GM18507 (cell line): ENCODE measurements at places on chromosomes 12 and 14.
A peak's percentile ranks its signal among the peaks of the same experiment; 100 is the strongest.

- DNase-seq, result no peak
Measured at GRCh38 chr12:92064422-92064821, 81.2 kb downstream of the BTG1 start.

- DNase-seq, result no peak
Measured at GRCh38 chr12:26749781-26750180, 83.2 kb downstream of the ITPR2 start.

GRCh38 chr12:132171293-132171967 lies 27.2 kb downstream of the NOC4L start:
- no peak for DNase-seq

- DNase-seq, result no peak
Measured at GRCh38 chr12:17361224-17361623, 728.8 kb downstream of the RERGL start.

DNA sequence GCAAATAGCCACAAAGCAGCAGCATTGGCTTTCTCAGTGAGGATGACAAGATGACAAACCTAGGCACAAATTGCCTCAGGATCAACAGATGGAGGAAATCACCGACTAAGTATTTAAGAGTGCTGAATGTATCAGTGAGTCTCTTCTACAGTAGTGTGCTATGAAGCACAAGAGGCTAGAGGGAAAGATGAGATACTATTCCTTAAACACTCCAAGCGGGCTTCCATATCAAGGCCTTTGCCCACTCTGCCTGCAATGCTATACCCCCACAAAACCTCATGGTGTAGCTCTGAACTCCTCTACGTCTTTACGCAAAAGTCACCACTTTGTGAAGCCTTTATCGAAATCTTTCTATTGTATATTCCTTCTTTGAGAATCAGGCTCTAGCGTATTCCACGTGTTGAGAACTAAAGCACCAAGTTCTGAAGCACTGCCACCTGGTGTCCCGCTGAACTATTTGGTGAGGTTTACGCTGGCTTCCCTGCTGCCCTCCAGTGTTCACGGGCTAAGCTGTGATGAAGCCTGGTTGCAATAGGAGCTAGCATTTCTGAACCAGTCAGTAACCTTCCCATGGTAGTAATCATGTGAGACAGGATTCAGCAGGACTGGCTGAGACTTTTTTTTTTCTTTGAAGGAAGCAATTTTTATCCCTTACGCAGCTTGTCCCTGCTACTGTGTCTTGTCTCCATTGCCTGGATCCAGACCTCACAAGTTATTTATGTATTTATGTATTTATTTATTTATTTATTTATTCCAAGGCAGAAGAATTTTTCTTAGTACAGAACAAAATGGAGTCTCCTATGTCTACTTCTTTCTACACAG lies 426.5 kb upstream of the OR4E1 start:
- no peak for DNase-seq

- DNase-seq, result no peak
Measured at GRCh38 chr14:41623736-41624135, 17.1 kb downstream of the LRFN5 start.

DNA sequence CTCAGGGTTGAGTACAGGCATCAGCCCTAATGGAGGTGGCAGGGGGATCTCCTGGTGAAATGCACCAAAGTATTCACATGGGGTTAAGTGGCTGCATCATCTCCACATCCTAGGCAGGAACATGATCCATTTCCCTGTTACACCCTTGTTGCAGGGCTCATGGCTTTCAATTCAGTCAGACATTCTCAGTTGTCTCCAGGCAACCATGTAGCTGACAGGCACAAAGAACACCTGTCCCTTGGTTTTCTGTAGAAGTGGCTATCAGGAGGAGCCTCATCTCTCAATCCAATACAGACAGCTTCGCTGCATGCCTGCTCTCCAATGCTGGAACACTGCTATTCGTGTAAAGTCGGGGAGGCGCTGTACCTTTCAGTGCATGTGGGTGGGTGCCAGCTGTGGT lies 299.0 kb upstream of the FOXG1 start:
- no peak for DNase-seq

GRCh38 chr14:65639216-65639615 lies 226.7 kb downstream of the FUT8 start:
- DNase-seq, result no peak

DNA sequence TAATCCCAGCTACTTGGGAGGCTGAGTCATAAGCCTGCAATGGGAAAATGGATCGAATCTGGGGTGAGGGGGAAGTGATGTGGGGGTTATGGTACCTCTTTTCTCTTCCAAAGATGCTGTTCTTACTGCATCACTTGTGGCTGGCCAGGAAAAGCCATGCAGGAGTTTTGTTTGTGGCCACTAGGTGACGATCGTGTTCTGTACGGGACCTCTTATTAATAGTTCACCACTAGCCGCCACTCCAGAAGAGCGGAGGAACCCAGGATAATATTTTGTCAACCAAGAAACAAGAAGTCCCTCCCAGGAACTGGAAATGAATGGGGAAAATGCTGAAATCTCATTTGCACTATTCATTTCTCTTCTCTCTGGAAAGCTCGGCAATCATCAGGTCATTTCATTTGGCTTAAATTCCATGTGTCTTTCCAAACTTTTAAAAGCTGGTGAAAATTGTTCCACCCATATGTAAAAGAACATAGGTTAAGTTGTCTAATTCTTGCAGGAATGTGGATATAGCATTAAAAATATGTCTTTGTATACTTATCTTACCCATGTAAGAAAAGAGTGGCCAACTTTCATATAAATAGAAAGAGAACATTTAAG lies 8.9 kb downstream of the GPR65 start:
- peak; percentile 20 for DNase-seq

GRCh38 chr14:29278301-29279263 lies 512.0 kb downstream of the FOXG1 start:
- no peak for DNase-seq

DNA sequence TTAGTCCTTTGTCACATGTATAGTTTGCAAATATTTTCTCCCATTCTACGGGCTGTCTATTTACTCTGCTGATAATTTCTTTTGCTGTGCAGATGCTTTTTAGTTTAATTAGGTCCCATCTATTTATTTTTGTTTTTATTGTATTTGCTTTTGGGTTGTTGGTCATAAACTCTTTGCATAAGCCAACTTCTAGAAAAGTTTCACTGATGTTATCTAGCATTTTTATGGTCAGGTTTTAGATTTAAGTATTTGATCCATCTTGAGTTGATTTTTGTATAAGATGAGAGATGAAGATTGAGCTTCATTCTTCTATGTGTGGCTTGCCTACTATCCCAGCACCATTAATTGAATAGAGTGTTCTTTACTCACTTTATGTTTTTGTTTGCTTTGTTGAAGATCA lies 1008.4 kb upstream of the ATXN7L3B start:
- DNase-seq, result no peak

- DNase-seq, result no peak
Measured at GRCh38 chr12:4978737-4979136, 64.9 kb upstream of the KCNA5 start.

GRCh38 chr12:57764662-57765002 lies 2.2 kb downstream of the CYP27B1 start:
- DNase-seq, result no peak

DNA sequence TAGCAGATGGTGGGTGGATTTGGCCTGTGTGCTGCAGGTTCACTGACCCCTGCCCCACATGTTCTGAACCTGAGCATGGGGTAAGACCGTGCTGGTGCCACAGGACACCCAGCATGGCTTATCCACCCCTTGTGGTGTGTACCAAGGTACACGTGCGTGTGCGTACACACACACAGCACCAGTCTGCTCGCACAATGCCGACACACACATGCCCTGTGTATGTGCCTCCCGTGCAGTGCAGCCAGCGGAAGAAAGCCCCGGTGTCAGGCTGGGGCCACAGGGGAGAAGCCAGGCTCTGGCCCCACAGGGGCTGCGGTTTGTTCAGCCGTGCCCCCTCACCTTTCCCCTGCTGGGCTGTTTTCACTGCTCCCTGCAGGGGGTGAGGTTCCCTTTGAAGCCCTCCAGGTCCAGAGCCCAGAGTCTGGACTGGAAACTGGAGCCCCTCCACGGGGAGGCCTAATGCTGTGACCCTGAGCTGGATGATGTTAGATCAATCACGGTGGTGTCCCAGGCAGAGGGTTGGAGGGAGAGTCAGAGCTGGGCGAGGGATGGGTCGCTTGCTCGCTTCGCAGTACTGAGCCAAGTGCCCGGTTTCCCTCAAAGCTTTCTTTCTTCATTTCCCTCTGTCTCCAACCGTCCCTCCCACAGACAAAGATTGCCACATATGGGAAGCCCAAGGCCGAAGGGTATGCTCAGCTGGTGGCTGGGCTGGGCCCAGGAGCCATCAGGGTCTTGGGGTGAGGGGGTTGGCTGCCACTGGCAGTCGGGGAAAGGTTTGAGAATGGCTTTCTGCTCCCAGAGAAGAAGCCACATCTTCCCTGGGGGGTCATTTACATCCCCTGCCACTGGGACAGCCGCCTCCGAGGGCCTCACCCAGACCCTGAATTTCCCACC lies 6.2 kb downstream of the DTX1 start:
- DNase-seq, result no peak

DNA sequence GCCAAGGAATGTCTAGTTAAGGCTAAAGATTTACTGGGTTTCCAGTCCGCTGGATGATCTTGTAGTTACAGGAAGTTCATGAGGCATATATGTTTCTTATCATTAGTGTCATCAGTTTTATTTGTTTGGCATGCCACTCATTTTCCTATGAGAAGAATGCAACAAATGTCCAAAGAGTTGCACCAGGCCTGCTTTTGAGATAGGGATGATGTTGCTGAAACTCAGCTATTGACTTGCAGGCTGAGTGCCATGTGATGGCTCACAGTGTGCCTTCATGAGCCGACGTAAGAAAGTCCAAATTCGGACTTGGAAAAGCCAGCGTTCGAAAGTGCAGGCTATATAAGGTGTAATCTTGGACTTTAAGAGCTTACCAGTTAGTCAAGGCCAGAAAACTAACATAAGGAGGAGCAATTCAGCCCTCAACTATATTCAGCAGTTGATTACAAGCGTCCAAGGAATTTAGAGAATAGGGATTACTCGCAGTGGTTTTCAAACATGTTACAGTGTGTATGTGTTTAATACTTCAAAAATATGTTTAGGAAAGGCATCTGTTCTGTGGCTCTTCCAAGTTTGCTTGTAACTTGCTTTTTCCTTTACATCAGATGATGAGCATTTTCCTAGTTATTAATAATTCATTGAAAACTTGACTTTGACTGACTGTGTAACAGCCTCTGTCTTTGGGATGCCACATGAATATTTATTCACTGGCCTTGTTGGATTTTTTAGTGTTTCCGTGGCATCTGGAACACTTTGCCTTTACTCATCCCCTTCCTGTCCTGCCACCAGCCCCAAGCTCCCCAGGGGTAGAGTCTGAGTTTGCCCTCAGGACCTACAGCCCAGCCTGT lies 101.3 kb downstream of the LGMN start:
- no peak for DNase-seq

GRCh38 chr14:59210621-59211020 lies 22.2 kb downstream of the DAAM1 start:
- DNase-seq, result no peak

- DNase-seq, result no peak
Measured at GRCh38 chr12:110279566-110280375, 1.3 kb upstream of the ATP2A2 start.

GRCh38 chr12:107847430-107847829 lies 72.9 kb downstream of the ASCL4 start:
- no peak for DNase-seq

DNA sequence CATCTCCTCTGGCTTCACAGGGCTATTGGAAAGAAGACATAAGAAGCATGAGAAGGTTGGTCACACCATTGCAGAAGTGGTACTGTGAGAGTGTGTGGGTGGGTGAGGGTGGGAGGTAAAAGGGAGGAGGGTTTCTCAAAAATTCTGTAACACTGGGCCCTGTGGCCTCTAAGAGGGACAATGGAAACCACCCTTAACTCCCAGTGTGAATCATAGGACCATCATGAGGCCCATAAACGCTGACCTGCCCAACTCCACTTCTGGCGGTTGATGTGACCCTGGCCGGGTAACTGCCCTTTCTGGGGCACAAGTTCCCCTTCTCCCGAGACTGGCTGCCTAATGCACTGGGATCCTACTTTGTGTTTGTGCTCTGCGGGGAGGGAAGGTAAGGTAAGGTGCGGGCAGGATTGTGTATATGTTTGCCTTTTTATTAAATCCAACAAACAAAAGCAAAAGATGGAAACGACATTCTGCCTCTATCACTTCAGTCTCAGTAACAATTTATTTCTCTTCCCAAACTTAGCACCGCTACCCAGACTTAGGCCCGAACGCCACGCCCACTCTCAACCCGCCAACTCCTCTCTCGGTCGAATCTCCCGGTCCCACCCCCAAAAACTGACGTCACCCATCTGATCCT lies 551 bp downstream of the METTL1 start:
- peak; percentile 71 for DNase-seq

DNA sequence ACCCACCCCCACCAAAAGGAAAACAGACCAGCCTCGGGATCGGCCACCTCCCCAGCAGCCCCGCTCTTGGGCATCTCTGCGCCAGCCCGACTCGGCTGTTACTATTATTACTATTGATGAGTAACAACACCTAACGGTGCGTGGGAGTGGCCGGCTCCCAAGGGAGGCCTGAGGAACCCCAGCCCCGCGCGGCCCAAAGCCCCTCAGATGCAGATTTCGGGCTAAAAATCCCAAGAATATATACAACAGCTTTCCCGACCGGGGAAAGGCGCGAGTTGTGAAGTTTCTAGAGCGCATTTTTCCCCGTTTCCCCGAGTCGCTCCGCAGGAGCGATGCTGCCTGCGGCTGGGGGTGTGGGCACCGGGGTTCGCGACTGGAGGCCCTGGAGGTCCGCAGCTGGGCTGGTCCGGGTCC lies 565 bp downstream of the NT5DC3 start:
- peak; percentile 15 for DNase-seq

GRCh38 chr14:28746247-28746646 lies 20.3 kb upstream of the FOXG1 start:
- no peak for DNase-seq

GRCh38 chr14:89276424-89276975 lies 140.5 kb downstream of the FOXN3 start:
- peak; percentile 43 for DNase-seq

DNA sequence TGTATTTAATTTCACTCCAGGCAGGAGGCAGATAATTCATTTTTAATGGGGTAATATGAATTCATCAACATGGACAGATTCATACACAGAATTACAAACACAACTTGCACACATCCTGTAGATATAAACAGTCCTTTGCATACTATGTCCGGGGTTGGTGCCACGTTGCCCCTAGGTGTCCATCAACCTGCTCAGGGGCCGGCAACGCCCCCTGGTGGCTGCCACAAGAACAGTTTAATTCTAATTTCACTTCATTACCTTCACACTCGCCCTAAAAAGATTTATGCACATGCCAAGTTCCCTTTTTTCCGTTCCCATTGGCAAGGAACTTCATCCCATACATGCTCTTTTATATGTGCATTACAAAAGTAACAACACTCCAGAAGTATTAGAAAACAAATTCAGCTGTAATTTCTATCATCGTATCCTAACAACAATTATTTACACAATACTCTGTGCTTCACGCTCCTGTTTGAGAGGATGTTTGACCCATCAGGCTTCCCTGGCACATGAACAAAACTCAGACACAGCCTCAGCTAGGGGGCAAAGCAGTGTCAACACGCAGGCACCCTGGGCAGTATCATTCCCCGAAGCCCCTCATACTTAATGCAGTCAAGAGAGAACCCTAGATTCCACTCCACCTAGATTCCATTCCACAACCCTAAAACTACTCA lies 15.5 kb downstream of the MANSC1 start:
- peak; percentile 56 for DNase-seq
